ENCODE measurements at places on chromosomes 7 and 10.

- no peak for DNase-seq
These were observed 104.9 kb downstream of the CDK6 start for GRCh38 chr7:92731335-92732063.

DNA sequence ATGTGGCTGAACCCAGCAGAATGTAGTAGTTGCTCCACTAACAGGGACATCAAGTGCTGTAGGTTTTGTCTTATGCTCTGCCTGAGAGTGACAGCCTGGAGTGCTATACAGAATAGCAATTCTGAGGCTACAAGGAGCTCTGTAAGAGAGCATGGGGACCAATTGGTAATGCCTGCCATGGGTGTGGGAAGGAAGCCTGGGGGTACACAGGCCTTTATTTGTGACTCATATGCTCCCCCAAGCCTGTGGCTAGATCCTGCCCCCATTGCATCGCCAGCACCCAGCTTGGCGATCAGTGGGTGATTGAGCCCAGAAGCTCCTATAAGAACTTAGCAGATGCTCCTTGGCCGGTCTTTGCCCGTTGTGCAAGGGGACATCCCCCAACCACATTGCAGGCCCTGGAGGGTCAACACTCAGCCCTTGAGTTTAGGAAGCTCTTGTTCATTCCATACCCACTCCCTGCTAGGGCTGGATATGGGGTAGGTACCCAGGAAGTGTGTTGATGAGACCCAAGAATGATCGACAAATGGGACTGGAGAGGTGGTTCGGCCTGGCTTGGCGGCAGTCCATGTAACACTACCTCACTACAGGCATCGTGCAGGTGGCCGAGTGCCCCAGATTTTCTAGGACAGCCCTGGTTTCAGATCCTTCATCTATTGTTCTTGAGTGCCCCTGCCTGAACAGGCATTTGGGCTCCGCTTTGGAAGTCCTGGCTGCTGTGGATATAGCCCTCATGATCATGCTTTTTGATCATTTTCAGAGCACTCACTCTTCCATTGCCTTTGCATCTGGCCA, 37.7 kb downstream of the ZMIZ1 start:
- no peak for DNase-seq

DNA sequence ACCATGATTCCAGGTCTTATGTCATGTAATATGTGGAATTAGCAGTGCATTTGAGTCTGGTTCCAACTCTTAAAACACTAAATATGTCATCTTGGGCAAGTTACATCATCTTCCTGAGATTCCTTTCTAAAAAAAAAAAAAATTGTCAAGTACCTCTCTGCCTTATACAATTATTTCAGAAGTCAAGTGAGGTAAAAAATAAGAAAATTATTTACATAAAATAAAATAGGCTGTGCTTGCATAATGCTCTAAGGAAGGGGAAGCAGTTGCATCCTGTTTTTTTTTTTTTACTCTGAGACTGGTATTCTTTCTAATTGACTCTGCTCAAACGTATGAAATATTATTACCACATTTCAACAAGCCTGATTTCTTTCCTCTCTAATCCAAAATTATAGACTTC, 55.1 kb upstream of the SEMA3A start:
- DNase-seq, result no peak

GRCh38 chr7:12244129-12244528, 33.0 kb downstream of the TMEM106B start:
- DNase-seq, result peak; percentile 70

DNA sequence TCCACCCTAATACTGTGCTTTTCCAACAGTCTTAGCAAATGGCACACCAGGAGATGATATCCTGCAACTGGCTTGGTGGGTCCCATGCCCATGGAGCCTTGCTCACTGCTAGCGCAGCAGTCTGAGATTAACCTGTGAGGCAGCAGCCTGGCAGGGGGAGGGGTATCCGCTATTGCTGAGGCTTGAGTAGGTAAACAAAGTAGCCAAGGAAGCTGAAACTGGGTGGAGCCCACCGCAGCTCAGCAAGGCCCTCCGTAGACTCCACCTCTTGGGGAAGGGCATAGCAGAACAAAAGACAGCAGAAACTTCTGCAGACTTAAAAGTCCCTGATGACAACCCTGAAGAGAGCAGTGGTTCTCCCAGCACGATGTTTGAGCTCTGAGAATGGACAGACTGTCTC, 399.0 kb downstream of the CCSER2 start:
- no peak for DNase-seq

GRCh38 chr10:125808047-125808446, 15.0 kb downstream of the UROS start:
- no peak for DNase-seq

GRCh38 chr7:81300753-81301152, 381.9 kb upstream of the SEMA3C start:
- DNase-seq, result no peak

DNA sequence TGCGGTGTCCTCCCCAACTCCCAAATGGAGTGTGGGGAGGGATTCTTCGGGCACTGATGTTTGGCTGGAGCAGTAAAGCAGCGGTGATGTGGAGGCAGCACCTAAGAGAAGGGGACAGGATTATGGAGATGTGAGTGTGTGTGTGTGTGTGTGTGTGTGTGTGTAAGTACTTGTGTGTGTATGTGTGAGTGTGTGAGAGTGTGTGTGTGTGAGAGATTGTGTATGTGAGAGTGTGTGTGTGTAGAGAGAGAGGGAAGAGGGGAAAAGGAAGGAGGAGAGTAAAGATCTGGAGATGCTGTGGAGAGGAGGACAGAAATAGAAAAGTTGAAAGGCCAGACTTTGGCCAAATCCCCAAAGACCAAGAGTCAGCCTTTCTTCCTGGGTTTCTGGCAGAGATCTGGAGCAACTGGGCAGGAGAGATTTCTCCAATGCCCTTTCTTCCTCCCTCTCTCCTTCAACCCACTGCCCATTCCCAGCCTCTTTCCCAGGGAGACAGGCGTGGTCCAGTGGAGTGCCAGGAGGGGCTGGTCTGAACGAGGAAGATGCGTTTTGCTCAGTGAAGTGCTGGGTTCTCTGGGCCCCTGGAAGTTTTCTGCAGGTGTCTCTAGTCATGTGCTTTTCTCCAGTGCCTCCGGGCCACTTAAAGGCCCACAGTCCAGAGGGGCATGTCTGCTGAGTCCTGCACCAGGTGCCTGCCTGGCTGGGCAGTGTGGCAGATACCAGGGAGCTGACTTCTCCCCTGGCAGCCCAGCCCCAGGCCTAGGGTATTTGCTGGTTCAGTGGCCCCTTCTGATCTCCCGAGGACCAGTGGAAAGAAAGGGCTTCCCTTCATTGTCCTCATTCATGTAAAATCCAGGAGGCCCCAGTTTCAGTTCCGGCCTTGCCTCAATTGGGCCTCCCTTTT, 60.5 kb downstream of the HK1 start:
- no peak for DNase-seq

DNA sequence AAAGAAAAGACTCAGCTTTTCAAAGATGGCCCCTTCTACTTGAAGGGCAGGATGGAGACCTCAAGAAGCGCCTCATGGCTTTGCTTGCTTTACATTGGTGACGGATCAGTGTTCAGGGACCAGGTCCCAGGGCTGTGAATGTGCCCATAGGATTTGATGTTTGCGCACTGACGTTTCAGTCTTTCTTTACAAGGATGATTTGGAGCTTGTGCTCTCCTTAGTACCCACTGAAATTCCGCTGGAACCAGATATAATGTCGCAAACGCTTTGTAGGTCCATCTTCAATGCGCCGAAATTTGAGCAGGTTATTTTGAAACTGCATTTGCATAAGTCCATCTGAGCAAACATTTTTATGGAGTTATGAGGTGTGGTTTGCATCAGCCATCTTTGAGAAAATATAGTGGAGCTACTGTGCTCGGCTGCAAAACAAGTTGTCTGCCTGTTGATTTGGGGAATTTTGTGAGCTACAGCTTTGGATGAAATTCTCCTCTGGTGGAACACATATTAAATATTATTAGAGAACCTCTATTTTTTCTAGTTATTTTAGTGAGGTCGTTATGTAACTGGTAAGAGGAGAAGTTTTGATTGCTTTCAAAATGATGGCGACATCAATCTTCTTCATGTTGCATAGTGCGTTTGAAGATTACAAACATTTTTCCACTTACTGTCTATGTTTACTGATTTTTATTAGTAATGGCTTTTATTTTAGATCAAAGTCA, 2.4 kb downstream of the RBM20 start:
- DNase-seq, result no peak

DNA sequence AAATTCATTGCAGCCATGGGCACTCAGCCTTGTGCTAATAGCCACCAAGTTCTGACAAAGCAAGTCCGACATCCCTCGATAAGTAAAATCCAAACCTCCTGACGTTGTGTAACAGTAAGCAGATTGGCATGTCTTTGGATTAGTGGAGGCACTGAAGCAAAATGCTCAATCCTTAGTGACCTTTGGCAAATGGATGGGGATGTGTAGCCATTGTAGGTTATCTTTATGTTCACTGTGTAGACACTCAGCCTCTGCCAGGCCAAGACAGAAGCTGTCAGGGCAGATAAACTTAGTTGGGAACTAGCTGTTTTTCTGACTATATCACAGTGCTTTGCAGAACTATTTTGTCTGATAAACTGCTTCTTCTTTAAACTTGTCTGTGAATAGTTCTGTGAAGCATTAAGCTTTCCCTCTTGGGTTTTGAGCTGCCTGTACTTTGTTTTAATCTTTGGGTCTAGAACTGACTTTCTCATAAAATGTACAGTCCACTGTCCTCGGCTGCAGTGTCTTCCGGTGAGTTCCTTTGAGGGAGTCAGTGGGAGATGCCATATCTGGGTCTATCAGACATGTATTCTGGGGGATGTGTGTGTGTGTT, 220.8 kb downstream of the LRMDA start:
- DNase-seq, result no peak

GRCh38 chr10:43355749-43356371, 15.6 kb upstream of the FXYD4 start:
- peak; percentile 86 for DNase-seq

- DNase-seq, result peak; percentile 20
These were observed at the start of gene PHYHIPL for GRCh38 chr10:59176241-59177030. PHYHIPL (plus strand) TSS chr10:59176643; CDS start chr10:59176854, 211 bp downstream.

GRCh38 chr7:132825222-132825621, 249.0 kb upstream of the PLXNA4 start:
- no peak for DNase-seq

- DNase-seq, result no peak
These were observed 46.1 kb upstream of the APBB1IP start for GRCh38 chr10:26391701-26392695.

- DNase-seq, result peak; percentile 84
These were observed 20.6 kb upstream of the VPS41 start for GRCh38 chr7:38929460-38930171.

GRCh38 chr10:88879534-88880281, at the start of gene STAMBPL1:
STAMBPL1 (plus strand) TSS chr10:88880245; CDS start chr10:88901709, 21,464 bp downstream.
- DNase-seq, result peak; percentile 45

DNA sequence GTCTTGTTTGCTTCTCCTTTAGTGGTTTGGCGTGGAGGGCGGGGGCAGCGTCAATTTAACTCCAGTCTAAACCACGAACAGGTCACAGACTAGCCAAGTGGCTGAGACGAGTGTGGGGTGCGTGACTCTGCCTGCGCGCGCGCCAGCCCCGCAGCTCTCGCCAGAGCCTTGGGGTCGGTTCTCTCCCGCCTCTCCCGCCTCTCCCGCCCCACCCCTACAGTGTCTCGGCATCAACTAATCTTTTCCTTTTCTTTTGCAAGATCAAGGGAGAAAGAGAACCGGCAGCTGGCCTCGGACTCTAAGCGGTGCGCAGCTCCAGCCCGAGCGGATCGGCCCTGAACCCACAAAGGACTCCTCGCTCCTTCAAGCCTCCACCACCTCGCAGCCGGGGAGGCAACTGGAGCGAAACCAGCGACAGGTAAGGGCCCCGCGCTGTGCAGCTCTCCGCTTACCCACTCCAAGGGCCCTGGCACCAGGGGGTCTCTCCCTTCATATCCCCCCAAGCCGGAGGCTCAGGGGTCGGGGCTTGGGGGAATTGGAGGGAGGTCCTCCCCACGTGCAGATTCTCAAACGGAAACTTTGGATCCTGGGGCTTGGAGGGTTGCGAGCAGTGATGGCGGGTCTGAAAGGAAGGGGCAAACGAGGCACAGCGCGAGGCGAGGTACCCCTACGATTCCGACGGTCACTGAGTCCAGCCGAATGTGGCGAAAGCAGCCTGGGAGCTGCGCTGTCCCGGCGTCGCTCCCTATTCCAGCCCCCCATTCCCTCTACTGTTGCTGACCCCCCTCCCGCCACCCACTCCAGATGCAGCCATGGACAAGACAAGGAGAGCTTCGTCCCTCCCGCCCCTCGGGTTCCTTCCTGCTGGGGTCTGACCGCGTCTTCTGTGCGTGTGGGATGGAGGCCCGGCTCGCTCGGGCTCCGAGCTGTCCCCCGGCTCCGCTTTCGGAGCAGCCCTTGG, 829 bp downstream of the CHRM2 start:
- no peak for DNase-seq

- no peak for DNase-seq
These were observed 98.4 kb upstream of the GJD4 start for GRCh38 chr10:35506741-35507140.

- DNase-seq, result no peak
These were observed 46.3 kb downstream of the GCC1 start for GRCh38 chr7:127539116-127539515.

DNA sequence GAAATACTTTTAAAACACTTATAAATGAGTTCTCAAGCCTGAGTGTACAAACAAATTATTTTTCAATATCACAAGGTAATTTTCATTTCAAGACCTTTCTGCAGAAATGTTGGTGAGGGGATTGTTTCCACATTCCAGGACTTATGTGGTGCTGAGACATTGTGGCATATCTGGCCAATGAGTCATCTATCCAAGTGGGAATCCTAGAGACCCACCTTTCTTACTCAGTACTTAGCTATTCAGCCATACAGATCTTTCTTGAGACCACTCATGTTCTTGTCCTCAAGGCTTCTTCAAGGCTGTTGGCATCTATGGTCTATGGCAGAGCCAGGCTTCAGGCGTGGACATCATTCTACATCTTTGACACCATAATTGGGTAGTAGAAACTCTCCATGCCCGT, 225.4 kb downstream of the DKK1 start:
- no peak for DNase-seq

GRCh38 chr7:158613481-158613880, 25.9 kb upstream of the PTPRN2 start:
- no peak for DNase-seq

DNA sequence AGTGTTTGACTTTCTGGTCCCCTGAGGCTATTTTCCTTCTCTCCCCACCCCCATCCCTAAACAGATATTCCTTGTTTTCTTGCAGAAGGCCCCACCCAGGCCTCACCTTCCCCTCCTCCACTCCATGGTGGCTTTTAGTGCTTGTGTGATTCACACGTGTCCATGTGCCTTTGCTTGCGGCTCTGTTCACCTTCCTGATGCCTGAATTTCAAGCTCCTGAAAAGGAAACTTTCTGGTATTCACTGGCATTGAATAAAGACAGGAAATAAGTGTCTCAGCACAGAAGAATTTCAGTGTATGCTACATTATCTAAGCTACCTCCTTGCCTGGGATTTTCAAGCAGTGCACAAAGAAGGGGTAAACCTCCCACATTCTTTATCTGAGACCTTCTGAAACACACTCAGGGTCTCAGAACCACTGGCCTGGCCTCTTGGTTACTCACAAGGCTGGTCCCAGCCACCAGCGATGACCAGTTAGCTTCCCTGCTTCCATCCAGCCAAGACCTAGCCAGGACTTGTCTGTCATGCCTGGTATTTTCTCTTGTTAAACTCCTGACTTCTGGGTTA, 17.2 kb upstream of the UBE2H start:
- peak; percentile 91 for DNase-seq
